ENCODE measurements at places on chromosomes 2 and 18.

GRCh38 chr2:110732422-110733413, at the start of gene ACOXL:
Gene ACOXL, plus strand, starts transcription at chr2:110732573. Its CDS starts 35,817 bp downstream, at chr2:110768390.
- DNase-seq: no peak

DNA sequence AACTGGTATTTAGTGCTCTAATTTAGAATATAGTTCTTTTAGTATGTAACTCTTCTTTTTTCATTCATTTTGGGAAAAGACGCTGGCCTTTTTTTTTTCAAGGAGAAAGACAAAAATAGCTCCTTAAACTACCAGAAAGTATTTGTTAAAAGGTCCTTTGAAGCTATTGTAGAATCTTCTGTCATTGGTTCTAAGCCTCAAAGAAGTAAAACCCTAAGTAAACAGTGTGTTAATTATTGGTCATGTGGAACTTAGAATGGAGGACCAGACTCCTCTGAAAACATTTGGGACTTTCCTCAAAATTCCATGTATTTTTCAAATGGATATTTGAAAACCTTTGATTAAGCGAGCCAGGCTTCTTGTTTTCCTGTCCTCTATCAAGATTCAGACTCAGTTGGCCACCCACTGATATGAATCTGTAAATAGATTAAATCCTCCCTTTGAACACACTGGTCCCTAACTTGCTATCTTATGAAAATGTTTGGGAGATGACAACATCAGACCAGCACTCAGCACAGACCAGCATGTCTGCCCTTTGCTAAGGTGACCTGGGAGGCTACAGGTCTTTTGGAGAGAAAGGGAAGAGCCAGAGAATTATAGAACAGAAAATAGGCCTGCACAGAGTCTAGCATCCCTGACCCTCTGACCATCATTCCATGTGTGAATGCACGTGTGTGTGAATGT, 120.3 kb upstream of the GATA6 start:
- no peak for DNase-seq

DNA sequence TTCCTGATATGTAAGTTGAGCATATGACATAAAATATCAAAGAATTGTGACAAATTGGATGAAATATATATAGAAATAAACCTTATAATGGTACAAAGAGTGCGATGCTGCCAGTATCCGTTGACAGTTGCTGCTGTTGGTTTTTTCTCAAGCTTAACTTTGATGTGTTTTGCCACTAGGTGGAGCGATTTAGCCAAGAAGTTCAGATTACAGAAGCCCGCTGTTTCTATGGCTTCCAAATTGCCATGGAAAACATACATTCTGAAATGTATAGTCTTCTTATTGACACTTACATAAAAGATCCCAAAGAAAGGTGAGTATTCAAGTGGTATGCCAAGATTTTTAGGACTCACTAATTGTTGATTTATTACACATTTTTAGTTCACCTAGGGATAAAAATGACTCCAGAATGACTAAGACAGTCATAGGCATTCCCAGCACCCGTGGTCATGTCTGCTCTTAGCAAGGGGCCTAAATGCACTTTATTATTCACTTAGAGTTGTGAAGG, 2.1 kb downstream of the RRM2 start:
- peak; percentile 44 for DNase-seq

DNA sequence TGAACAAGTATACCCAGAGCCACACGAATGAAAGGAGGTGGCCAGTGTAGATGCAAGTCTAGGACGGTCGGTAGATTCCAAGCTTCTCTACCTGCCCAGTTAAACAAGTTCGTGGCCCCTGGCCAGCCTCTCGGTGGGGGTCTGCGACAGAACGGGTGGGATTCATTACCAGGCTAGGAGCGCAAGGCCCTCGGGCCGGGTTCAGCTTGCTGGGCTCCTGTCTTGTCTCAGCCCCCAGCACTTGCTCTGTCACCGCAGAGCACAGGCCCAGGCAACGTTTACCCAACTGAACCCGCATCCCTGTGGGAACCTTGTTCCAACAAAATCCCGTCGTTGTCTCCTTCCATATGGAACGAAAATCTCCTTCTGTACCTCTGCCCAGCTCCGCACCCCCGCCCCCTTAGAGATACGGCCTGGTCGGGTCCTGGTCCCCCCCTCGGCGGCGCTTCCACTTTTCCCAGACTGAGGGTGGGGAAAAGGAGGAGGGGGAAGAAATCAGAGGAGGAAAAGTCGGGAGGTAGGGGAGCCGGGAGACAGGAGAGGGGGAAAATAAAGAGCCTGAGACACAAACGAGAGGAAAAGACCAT, 1.9 kb upstream of the EMX1 start:
- DNase-seq: no peak

GRCh38 chr18:46555724-46556123, 101.3 kb downstream of the LOXHD1 start:
- no peak for DNase-seq

DNA sequence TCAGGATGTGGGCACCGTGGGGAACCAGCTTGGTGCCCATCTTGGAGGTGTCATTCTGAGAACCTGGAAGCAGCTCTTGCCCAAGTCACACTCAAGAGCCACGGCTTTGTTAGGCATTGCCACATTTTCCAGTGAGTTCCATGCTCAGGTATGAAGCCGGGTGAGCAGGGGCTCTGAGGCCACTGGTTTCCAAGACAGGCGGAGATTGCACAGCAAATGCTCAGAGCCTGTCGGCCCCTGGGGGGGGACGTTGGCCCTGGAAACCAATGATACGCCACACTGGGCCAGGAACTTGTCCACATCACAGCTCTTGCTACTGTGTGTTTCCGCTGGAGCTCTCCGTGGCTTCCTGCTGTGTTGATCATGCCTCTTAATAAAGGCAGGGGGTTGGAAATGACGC, 52.5 kb upstream of the SALL3 start:
- DNase-seq: no peak

DNA sequence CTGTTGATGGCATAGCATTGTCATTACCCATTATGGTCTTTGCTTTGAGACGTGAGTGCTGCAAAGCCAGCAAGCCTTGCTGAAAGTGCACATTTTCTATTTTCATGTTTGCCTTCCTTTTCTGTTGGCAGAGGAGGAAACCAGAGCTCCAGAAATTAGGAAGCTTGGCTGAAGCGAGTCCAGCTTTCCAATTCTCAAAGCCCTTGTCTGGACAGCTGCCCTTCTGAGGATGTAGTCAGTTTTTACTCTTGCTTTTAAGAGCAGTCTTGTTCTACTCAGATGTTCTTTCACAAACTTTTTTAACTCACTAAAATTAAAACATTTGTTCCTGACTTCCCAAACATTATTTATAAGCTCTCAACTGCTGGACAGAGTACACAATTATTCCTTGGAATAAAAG, 93.8 kb downstream of the ICOS start:
- DNase-seq: no peak

GRCh38 chr2:29022679-29023078, 41.6 kb downstream of the TOGARAM2 start:
- no peak for DNase-seq

- DNase-seq: no peak
These were observed 43.6 kb downstream of the FECH start for GRCh38 chr18:57542812-57543427.

DNA sequence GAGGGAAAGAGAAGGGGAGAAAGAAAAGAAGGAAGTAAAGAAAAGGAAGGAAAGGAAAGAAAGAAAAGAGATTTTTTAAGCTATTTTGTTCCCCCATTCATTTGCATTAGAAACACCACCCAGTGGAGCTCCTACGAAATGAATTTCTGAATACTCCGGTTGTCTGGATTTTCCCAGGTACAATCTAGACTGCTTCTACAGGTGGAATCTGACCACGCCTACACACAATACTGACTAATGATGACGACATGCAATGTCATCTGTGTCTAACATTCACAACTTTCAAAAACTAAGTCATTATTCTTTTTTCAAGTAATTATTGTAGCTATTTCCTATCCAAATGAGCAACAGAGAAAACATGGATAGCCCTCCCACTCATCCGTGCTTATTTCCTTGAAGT, 121.7 kb downstream of the ZNF516 start:
- DNase-seq: no peak

DNA sequence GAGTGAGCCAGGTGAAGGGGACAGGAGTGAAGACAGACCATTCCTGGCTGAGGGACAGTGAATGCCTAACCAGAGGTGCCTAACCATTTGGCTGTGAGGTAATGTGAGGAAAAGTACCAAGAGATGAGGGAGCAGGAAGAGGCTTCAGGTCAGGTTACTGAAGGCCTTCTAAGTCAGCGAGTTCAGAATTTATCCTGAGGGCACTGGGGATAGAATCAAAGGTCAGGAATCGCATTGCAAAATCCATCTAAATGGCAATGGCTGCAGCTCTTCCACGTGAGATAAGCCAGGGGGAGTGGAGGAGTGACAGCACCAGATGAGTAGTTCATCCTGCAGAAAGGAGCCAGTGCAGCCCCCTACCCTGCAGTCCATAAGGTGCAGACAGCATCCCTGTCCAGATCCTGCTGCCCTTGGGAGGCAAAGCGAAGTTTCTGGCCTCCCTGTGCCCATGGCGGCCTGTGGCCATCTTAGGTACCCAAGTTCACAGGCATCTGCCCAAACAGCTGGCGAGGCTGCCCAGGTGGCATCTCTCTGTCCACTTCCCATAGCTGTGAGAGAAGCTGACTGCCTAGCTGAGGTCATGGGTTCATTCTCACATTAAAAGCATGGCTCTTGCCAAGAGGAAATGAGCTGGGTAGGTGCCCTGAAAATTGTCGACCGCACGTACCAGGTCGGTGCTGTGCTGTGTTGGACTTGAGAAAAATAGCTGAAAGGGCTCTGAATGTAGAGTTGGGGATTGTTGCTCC, 49.5 kb downstream of the CYP27C1 start:
- no peak for DNase-seq

DNA sequence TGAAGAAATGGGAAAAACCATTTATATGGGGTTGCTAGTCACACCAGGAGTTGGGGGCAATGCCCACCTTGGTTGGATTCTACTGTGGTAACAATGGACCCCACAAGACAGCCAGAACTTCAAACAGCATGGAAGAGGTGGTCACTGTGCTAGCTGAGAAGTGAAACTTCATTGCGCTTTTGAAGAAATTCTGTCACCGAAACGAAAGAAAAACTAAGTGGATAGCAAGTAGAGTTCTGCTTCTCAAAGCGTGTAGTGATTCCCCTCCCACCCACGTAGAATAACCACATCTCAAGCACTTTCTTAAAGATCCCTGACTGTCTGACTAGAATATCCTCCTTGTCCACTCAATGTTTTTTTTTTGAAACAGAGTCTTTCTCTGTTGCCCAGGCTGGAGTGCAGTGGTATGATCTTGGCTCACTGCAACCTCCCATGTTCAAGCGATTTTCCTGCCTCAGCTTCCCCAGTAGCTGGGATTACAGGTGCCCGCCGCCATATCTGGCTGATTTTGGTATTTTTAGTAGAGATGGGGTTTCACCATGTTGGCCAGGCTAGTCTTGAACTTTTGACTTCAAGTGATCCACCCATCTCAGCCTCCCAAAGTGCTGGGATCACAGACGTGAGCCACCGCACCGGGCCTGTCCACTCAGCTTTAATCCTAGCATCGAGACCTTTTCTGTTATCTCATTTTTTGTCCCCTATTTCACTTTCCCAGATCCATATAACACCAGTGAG, 30.1 kb upstream of the CCL20 start:
- DNase-seq: no peak

GRCh38 chr2:109200616-109201464, 71.8 kb downstream of the SH3RF3 start:
- no peak for DNase-seq

GRCh38 chr2:3628800-3629199, 29.2 kb upstream of the ALLC start:
- no peak for DNase-seq

GRCh38 chr2:127783101-127783500, 27.9 kb downstream of the WDR33 start:
- no peak for DNase-seq

GRCh38 chr2:102168026-102168771, 18.6 kb upstream of the IL1RL2 start:
- no peak for DNase-seq

DNA sequence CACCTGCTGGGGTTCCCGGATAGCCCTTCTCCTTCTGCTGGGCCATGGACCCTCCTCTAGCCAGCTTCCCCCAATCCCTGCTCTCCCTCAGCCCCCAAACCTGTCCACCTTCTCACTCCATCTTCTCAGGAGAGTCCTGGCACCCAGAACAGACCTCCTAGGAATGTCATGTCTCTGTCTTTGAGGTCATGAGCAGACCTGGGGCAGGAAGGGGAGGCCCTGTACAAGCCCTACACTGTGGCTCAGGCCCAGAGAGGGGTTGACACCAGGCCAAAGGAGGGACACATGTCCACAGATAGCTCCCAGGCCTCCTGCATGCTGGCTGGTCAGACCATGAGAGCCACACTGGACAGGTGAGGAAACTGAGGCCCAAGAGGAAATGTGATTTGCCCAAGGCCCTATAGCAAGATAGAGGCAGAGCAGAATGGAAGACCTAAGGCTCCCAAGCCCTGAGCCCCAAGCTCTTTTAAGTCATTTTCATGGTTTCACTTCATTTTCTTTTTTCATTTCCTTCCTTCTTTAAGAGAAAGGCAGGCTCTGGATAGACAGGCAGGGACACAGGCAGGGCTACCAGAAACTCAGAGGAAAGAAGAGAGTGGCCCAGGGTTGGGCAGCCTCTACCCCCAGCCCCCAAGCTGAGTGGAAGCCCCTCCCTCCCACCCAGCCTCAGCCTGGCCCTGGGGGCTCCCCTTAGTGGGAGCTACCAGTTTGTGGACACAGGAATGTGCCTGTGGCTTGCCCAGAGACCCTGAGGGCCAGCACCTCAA, 159.7 kb downstream of the SMAD7 start:
- DNase-seq: no peak

GRCh38 chr2:23375448-23375847, 9.5 kb upstream of the KLHL29 start:
- DNase-seq: no peak

GRCh38 chr2:151637271-151637781, 97.0 kb downstream of the NEB start:
- peak; percentile 40 for DNase-seq

DNA sequence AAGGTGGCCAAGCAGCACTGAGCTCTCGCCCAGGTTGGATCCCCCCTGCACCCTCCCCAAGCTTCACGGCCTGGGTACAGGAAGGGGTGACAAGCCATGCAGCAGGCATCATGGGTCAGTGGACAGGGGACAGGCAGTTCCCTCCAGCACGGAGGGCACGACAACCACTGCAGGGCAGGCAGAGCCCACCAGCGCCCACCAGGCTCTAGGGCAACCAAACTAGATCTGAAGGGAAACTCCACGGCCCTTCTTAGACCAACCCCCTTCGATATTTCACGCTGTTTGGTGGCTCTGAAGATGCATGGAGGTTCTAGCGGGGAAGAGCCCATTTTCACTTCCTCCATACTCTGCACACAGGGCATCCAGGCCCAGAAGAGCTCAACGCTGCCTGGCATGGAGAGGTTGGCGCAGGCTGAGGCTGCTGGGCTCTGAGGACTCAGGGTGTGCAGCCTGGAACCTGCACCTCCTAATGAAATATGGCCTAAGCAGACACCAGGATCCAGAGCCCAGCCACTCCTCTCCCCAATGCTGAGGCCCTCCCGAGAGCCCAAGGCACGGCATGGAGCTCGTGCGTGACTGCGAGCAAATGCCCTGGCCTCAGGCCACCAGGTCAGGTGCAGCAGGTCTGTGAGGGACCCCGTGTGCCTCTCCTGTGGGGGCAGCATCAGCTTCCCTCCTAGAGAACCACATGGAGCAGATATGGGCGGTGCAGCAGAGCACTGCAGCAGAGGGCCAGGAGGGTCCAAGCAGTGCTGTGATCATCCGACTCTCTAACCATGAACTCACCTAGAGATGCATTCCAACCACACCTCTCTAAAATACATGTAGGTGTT, 8.7 kb upstream of the MTERF4 start:
- no peak for DNase-seq
